Activated CD4-positive, alpha-beta T cell treated with anti-CD3 and anti-CD28 coated beads for 1 hour (primary cell): ENCODE measurements at places on chromosomes 2 and 18.
A peak's percentile ranks its signal among the peaks of the same experiment; 100 is the strongest.

- no peak for DNase-seq
Measured at GRCh38 chr2:172877826-172878225, 142.2 kb downstream of the RAPGEF4 start.

- DNase-seq = no peak
Measured at GRCh38 chr2:1556286-1556685, 143.0 kb downstream of the TPO start.

- DNase-seq = no peak
Measured at GRCh38 chr2:232977438-232977971, 35.6 kb downstream of the NGEF start.

GRCh38 chr18:10526561-10526949 is 728 bp downstream of the NAPG start:
- DNase-seq = no peak

DNA sequence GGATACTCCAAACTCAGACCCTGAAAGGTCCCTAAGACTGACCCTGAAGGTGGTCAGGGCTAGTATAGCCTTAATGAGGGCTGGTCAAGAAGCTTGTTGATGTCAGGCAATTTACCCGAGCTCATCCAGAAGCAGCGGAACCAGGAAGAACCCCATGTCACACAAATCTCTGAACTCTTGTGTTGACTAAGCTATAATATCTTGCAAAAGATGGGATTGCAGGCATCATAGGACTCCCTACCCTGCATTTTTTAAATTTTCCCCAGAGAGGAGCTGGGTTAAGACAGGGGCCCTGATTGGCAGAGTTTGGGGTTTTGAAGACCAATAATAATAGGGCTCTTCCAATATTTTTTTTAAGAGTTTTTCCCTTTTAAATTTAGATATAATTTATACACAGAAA is 2.0 kb upstream of the PLEKHB2 start:
- DNase-seq = no peak

- DNase-seq = no peak
Measured at GRCh38 chr18:72866442-72866900, 1.3 kb downstream of the NETO1 start.

DNA sequence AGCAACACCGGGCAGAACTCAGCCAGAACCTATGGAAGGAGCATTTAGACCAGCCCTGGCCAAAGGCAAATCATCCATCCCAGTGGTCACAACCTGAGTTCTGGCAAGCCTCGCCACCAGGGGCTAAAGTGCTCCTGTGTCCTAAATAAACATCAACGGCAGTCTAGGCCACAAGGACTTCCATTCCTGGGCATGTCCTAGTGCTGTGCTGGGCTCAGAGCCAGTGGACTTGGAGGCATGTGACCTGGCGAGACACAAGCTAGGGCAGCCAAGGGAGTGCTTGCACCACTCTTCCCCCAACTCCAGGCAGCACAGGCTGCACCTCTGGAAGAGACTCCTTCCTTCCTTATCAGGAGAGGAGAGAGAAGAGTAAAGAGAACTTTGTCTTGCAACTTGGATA is 69.0 kb downstream of the ST6GAL2 start:
- no peak for DNase-seq

- DNase-seq = no peak
Measured at GRCh38 chr2:46350029-46350689, 53.0 kb downstream of the EPAS1 start.

DNA sequence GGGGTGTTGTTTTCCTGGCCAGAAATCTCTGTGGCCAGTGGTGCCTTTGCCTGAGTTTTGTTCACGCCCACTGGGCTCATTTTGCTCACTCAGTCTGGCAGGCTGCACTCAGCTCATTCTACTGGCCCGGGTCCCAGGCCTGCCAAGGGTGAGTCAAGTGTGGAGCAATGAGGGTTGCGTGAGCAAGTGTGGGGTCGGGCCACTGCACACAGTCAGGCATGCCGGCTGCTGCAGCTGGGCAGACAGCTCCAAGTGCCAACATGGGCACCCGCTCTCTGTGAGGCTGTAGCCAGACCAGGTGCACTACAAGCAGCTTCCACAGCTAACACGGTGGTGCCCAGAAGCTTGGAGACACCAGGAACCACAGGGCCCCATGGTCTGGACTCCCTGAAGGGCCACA is 801.1 kb upstream of the RAB6C start:
- DNase-seq = no peak

GRCh38 chr2:69830045-69830905 is 815 bp downstream of the GMCL1 start:
- DNase-seq = peak; percentile 19

DNA sequence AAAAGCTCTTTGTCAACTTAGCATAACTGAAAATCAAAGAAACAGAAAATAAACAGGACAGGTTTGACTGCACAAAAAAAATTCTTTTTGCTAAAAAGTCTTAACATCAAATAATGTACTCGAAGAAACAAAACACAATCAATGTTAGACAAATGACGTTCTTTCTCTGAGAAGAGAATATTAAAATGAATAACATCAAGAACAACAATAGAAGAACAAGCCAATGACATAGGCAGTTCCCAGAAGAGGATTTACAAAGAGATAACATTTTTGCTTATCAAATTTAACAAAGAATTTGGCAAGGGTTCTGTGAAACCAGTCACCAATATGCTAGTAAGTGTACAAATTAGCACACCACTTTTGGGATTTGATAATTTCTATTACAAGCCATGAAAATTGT is 5.8 kb downstream of the GPR55 start:
- no peak for DNase-seq

DNA sequence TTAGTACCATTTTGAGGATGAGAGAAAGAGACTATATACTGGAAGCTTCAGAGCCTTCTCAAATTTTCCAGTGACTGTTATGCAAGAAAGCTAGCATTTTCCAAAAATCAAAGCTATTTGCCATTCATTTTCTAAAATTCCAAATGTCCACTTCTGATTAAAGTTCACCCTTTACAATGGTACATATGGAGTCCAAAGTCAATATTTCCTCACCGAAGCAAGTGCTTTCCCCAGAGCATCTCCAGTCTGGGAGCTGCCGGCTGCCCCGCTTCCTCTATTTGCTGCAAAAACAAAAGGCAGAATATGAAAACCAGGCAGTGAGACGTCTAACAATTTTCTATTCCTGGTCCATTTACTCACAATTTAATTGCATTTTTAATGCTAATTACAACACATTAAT is 302.0 kb upstream of the CCDC68 start:
- DNase-seq = no peak

DNA sequence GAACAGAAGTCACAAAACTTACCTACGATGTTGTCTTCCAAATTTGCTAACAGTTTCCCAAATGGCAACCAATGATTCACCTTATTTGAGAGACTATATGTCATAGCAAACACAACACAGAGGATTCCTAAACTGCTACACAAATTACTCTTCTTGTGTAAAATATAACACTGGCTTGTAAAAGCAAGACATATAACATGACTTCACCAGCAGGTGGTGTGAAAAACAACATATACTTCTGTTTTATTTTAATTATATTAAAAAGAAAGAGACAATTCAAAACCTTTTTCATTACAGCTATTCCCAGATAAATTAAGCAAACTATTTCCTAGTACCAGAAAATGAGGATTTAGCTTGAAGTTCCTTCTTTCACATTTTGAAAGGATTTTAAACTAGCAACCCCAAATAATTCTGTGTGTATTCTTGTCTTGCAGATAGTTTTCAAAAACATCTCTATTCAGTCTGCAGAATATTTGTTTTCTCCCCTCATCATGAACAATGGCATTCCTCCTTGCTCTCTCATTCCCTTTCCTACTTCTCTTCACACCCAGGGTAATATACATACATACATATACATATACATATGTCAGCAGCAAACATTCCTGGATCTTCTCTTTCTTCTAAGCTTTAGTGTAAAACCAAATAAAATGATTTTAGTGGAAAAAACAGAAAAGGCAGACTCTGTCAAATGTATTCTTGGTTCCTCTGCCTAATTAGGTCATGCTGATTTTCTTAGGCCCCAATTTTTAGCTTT is 62.1 kb downstream of the SCN3A start:
- DNase-seq = no peak

DNA sequence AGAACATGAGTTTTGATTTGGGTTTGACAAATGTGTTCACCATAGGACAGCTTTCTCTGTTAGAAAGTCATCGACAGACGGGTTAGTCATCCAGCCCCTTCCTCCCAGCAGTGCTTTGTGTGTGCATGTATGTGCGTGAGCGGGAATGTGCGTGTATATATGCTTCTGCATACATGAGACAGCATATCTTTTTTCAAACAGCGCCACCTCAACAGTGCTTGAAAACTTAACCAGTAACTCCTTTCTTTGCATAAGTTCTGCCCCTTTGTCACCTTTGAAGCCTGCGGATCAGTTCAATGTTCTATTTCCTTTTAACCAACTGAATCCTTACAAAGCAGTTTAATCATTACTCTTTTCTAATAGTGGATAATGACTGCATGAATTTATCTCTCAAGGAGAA is 351.4 kb downstream of the LPIN1 start:
- DNase-seq = no peak

DNA sequence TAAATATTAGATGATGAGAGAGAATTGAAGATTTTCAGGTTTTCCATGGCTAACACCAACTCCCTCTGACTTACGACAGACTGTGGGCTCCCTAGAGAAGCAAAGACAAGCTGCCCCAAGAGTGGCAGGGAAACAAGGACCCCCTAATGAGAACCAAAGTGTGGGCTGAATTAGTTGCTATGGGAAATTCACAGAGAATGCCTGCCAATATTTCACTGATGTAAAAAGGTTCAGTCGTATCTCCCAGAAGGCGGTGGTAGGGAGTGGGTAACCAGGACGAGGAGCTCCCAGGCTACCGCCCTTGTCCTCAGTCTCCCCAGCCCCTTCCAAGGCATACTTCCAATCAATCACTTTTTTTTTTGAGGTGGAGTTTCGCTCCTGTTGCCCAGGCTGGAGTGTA is 113.6 kb downstream of the LAMA1 start:
- DNase-seq = no peak

- no peak for DNase-seq
Measured at GRCh38 chr2:152598975-152599759, 118.1 kb downstream of the PRPF40A start.

DNA sequence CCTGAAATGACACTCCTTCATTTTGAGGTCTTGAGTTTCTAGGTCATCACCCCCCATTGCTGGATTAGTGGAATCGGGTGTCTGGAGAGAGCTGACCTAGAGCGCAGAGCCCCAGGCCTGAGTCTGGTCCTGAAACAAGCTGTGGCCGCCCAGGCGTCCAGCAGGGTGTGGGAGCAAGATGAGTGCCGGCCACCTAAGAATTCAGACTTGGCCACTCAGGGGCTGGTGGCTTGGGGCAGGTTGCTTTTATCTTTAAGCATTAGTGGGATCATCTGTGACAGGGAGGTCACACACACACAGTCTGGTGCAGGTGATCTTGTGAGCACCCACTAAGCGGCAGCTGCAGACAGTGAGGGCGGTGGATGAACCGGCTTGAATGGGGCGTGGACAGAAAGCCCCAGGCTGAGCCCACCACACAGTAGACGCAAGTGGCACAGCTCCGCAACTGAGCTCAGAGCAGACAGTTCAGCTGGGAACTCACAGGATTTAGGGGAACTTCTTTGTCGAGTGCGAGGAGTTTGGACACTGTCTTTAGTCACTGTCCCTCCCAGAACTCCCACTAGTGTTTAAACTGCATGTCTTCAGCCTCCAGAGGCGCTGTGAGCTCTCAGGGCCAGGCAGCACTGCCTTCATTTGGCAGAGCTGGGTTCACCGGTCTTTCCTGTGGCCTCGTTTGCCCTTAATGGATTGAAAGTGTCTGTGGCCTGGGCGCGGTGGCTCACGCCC is 21.5 kb downstream of the ITGB1BP1 start:
- DNase-seq = no peak
